Hepatocyte (in vitro differentiated cells): ENCODE measurements at places on chromosomes 2 and 18.

GRCh38 chr18:22913861-22914260 is 19.3 kb upstream of the RBBP8 start:
- DNase-seq, result peak; percentile 82

DNA sequence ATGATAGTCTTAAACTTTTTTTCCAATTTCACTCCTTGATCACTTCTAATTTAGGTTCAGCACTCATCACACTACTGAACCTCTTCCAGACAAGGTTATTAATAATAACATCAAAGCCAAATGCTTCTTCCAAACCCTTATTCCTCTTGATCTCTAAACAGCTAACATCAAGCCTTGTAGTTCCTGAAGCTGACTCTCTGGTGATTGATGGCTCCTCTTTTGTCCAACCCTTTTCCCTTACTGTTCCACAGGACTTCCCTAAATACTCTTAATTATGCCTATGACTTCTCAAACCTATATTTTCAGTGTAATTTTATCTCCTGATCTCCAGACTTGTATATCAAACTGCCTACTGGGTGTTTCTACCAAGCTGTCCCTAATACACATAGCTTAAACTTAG is 83.9 kb downstream of the FAM228A start:
- DNase-seq, result no peak

GRCh38 chr2:4898706-4899105 is 793.5 kb upstream of the SOX11 start:
- DNase-seq, result no peak

DNA sequence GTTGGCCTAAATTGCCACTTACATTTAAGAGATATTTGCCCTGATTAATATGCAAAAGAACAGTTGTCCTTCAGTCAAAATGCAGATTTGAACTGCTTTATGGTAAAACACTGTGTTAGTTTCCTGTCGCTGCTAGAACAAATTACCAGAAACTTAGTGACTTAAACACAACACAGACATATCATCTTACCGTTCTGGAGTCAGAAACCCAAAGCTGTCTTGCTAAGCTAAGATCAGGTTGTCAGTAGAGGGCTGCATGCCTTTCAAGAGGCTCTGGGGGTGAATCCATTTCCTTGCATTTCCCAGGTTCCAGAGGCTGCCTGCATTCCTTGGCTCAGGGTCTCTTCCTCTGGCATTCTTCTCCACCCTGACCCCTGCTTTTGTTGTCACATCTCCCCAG is 149.5 kb downstream of the FAM161A start:
- DNase-seq, result no peak

DNA sequence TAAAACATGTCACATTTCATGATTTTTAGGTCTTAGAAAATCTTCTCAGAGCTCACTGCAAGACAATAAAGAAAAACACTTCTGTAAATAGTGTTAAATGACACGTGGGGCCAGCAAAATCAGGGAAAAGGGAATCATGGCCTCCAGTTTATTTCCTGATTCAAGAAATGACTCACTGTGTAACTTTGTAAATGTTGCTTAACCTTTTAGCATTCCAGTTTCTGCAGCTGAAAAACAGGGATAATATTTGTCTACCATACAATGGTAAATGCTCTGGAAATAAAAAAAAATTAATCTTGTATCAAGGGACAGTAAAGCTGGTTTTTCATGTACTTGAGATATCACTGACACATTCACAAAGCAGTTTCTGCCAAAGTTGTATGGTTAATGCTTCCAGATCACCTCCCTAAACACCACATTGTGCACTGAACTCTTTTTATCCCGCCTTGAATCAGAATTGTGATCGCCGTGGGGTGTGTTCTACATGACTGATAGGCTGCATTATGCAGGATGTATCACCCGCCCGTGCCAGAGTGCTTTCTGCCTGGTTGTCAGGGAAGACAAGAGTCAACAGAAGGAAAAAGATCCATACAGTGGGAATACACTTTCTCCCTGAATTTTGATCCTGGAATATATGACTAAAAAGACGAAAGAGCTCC is 238.8 kb downstream of the IKZF2 start:
- DNase-seq, result peak; percentile 61
